NCI-H774 (cell line): ENCODE measurements at places on chromosomes 12 and 14.

DNA sequence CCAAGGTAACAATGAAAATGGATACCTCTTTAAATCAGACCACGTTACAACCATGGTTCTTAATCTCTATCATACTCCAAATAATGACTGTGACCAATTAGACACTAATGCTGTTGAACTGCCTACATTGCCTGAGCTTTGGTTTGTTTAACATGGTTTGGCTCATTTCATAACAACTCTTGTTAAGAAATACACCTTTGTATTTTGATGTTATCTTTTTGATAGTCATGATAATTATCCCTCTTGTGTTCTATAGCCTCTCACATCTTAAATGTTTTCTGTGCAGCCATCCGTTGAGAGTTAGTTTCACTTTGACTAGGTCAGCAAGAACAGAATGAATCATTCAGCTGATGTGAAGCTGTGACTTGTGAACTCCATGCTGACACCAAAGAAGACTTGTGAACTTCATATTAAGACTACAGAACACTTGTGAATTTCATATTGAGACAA, 75.5 kb upstream of the RERGL start:
- DNase-seq: peak; percentile 26

- DNase-seq: no peak
These were observed 30.4 kb upstream of the PLEKHG6 start for GRCh38 chr12:6280053-6280469.

DNA sequence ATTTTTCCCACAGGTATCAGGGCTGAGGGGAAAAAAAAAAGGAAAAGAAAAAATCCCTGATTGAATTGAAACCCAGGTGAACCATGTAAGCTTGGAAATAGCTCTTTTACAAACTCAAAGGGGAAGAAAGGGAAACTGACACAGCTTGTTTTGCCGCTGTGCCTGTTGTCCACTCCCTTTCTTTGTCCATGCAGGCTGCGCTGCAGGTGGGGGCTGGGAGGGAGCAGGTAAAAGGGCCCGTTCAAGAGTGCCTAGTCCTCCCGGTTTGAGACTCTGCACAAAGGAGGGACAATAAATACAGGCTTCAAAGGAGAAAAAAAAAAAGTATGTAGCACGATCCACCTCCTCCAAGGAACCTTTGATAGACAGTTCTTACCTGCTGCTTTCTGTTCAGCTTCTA, 194.8 kb downstream of the GRIN2B start:
- no peak for DNase-seq

DNA sequence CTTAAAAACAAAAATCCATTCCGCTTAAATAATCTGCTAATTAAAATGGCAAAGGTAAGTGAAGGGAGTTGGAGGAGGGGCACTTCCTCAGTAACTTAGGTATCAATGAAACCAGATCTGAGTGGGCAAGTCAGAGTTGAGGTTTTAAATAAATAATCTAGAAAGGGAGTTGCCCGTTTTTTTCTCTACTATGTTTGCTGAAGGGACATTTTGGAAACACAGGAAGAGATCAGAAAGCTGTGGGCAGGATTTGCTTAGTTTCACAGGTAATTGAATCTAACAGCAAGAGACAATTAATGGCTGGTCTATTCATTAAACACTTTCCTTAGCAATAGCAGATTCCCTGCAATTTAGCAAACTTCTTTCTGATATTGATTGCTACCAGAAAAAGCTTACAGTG, 186.0 kb upstream of the ABCD2 start:
- peak; percentile 34 for DNase-seq
